Aorta (tissue), 5 donors: ENCODE measurements at places on chromosomes 1 and 21. TPM values are rescaled to one million over a fixed set of nuclear protein-coding genes. Genes with fewer than 3 reads are reported as not detected.

GRCh38 chr1:206143537-206144172 lies 26.5 kb upstream of the AVPR1B start:
- no peak for DNase-seq

The MAB21L3 gene
- total RNA-seq: not detected

DNA sequence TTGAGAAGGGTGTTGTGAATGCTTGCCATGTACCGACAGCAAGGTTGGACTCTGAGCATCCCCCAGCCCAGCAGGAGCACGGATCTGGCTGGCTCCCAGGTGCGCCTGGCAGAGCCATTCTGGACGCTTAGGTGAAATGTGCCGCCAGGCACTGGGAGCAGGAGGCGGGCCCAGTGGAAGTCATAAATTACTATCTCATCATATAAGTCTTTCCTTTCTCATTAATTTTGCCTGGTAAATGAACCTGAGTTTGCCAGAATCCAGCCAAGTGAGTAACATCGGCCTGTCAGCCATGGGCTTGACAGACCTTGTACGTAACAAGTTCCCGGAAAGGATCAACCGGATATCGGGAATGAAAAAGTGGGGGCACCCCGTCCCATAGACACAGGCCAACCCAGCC lies 179.5 kb upstream of the ARHGEF16 start:
- no peak for DNase-seq

The PLXNA2 gene
- 37.3 TPM for total RNA-seq

DNA sequence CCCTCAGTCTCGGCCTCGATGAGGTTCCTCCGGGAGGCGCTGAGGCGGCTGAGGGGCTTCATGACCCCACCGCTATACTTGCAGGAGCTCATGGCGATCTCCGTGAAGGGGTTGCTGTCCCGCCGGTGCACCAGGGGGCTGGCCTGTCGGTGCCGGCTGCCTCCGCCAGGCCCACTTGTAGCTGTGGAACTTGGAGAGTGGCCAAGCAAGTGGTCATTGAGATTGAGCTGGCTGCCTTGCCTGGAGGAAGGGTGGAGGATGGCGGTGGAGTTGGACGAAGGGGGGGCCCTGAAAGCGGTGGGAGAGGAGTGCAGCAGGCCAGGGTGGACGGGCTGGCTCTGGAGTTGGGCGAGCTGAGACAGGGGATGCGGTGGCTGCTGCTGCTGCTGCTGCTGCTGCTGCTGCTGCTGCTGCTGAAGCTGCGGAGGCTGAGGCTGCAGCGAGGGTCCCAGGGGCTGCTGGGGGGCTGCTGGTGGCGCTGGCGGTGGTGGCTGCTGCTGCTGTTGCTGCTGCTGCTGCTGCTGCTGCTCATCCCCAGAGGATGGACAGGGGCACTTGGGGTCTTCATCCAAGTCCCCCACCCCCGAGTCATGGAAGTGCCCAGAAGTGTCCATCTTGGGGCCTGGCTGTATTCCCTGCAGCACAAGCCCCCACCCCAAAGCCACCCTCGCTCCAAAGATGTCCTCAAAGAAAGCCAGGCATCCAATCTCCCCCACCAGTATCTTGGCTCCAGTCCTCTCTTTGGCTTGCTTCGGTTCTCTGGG lies 548 bp downstream of the KCNN3 start:
- DNase-seq: peak; percentile 66

DNA sequence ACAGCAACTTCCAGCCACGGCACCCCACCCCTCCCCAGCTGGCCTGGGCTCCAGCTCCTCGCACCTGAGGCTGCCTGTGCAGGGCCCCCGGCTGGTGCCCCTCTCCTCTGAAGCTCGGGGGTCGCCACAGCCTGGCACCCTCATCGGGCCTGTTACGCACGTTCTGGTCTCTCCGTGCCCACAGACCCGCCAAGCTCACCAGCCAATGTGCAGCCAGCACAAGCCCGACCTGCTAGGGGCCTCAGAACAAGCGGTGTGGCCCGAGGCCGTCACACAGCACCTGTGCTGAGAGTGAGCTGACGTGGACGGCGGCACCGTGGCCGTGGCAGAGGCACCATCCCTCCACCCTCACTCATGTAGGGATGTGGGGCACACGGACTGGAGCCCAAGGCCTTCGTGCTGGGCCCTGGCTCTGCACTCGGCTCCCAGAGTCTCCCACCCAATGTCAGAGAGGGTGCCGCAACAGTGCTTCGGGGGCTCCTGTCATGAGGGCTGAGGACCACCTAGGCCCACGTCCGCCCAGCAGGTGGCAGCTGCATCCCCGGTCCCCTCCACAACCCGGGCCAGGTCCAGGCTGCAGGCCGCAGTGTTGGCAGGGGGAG lies 4.4 kb upstream of the SAMD11 start:
- peak; percentile 43 for DNase-seq

DNA sequence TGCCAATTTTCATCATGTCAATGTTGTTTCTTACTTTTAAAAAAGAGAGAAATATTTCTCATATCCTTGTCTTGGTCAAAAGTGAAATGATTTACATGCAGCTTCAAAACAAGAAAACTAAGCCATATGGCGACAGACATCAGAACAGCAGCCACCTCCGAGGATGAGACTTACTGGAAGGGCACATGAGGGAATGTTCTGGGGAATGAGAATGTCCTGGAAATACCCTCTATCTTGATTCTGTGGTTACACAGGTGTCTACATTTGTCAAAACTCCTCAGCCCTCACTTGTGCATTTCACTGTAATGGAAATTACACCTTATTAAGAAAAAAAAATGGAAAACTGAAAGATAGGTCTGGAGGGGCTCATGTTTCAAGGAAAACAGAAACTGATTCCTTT lies 14.2 kb upstream of the ECE1 start:
- DNase-seq: no peak

GRCh38 chr1:245304698-245305097 lies 149.9 kb downstream of the KIF26B start:
- no peak for DNase-seq

DNA sequence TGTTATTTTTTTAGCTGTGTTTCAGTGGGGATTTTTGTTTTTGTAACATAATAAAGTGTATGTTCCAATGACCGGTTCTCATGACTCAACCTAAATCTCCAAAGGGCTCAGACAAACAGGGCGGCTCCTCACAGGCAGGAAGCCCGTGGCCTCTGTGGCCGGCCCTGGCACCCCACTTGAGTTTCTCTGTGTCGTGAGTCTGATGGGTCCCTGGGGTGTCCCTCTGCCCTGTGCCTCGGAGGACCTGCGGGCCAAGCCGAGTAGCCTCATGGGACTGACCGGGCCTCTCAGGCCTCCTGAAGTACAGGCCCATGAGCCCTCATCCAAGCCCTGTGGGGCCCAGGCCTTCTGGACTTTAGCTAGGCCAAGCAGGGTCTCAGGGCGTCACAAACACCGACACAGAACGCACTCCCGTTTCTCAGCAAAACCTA lies 16.1 kb upstream of the CCDC27 start:
- no peak for DNase-seq

- DNase-seq: no peak
Observed at GRCh38 chr21:29940361-29940760, 565 bp upstream of the GRIK1 start.

DNA sequence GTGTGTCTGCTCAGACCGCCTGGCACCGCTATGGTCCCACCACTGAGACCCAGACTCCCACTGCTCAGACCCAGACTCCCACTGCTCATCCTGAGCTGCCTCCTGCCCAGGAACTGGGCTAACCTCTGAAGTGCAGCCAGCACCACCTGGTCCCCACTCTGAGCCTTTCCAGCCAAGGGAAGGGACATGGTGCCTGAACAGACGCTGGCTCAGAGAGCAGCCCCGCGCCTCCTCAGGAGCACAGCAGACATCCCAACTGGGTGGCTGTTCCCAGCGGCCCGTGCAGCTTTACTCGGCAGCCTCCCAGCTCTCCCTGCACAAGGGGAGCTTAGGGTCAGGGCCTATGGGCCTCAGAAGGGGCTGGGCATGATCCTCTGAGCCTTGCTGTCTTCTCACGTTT lies 27.8 kb upstream of the CNTN2 start:
- no peak for DNase-seq

GRCh38 chr1:235077571-235078479 lies 50.8 kb downstream of the TOMM20 start:
- peak; percentile 61 for DNase-seq

DNA sequence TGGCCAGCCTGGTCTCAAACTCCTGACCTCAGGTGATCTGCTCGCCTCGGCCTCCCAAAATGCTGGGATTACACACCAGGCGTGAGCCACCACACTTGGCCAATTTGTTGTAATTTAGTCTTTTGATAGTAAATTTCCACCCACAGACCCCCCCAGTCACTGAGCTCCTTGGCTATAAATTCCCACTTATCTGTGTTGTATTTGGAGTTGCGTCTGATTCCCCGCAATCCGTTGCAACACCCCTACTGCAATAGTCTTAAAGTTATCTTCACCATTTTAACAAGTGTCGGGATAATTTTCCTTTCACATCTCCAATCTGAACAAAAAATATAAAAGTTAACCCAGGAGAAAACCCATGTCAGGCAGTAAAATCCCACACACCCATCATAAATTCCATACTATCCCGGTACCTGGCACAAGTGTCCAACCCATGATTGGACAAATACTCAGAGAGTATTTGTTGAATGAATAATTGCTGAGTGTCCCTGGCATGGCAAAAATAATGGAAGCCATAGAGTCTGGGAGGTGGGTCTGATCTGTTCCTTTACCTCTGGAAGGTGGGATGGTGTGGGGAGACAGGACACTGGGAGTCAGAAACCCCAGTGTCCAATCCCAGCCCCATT lies 9.3 kb upstream of the CNR2 start:
- no peak for DNase-seq

The KCNJ6 gene
- not detected for total RNA-seq

The EXO5 gene
- total RNA-seq: 4.4 TPM

GRCh38 chr1:31510853-31511789 lies 65.2 kb upstream of the TINAGL1 start:
- no peak for DNase-seq

The AMY1A gene
- total RNA-seq: not detected

DNA sequence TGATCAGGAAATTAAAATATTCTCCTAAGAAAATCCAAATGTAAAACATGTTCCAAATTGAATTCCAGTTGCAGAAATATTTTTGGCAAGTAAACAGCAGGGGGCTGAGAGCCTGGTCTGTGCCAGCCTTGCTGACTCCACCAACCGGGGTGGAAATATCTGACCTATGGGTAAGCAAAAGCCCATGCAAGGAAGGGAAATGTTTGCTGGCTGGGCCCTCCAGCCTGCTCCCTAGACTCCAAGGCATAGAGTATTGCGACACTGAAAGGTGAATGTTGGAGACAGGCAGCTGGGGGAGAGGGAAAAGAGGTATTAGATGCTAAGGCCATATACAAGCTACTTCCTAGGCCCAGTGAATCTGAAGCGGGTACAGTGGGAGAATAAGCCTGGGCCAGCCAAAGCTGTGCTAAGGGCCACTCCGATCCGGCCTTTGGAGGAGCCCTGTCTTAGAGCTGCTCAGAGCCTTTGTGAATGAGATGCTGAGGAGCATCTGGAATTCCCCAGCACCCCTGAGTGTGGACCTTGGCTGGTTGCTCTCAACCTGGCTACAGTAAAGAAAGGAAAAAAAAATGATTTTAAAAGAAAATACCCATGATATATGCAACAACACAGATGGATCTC lies 24.9 kb upstream of the ATP1B1 start:
- DNase-seq: no peak

- DNase-seq: no peak
Observed at GRCh38 chr1:169545472-169545871, 40.8 kb downstream of the F5 start.

The FNDC5 gene
- 5.6 TPM for total RNA-seq

- DNase-seq: no peak
Observed at GRCh38 chr1:158002022-158002630, 8.7 kb downstream of the KIRREL1 start.

The OLIG1 gene
- not detected for total RNA-seq

DNA sequence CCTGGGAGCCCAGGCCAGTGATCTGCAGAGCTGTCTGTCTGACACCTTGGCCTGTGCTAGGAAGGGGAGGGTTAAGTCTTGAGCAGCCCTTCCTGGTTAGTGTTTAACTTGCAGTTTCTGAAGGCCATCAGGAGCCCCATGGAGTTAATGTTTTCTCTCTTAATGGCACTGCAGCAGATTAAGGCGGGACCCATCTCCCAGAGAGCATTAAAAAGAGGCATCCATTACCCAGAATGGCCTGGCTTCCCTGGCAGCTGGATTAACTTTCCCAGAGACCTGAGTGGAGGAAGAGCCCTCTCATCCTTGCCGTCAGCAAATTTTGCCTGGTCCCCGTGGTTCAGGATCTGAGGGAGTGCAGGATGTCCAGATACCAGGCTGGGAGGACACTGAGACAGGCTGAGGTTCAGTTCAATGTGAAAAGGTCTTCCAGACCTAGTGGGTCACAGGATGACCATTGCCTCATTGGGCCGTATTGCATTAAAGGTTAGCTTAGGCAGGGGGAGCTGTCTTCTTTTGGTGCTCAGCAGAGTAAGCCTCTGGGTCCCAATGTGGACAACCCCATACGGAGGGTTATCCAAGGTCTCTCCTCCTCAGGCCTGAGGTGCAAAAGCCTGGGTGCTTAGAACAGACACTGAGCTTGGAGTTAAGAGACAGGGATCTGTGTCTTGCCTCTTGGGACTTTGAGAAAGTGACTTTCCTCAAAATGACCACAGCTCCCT lies 522.6 kb downstream of the PTPRU start:
- DNase-seq: no peak

- DNase-seq: peak; percentile 80
Observed at GRCh38 chr21:41610042-41610839, 102.3 kb upstream of the TMPRSS2 start.

DNA sequence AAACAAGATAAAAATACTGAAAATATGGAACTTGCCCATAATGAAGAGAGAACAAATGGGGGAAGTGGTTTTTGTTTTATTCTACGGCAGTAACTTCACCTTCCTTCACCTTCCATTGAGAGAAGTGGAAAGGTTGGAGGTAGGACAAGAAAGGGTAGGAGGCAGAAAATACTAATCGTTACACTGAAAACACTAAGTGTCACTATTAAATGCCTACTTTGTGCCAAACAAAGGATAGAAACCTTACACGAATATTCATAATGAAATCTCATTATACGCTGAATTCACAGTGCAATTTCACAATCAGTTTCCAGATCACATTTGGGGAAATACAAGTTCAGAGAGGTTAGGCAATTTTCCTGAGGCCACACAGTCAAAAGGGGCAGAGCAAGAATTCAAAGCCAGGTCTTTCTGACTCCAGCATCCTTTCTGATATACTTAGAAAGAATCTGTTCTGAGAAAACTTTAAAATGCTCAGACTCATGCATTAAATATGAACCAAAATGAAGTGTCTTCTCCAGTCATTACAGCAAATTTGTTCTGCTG lies 3.0 kb downstream of the TIAM1 start:
- no peak for DNase-seq

GRCh38 chr1:36446271-36446670 lies 4.0 kb downstream of the OSCP1 start:
- no peak for DNase-seq

DNA sequence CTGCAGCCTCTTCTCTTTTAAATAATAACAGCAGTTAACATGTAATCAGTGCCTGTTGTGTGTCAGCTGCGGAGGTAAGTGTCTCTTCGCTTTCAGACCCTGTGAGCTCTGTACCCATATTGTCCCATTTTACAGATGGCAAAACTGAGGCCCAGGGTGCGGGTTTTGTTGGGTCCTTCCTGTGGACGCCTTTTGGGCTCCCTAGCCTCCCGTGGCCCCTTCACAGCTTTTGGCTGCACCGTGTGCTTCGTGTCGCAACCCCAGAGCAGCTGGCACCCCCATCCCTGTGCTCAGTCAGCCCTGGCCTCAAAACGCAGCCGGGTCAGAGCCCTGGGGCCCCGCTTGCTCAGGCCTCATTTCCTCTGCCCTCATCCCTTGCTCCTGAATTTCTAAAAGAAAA lies 53.8 kb downstream of the TLR5 start:
- no peak for DNase-seq

- peak; percentile 82 for DNase-seq
Observed at GRCh38 chr1:30782361-30783255, 25.0 kb upstream of the LAPTM5 start.
